Osteoblast (primary cell): ENCODE measurements at places on chromosomes 4 and X.

DNA sequence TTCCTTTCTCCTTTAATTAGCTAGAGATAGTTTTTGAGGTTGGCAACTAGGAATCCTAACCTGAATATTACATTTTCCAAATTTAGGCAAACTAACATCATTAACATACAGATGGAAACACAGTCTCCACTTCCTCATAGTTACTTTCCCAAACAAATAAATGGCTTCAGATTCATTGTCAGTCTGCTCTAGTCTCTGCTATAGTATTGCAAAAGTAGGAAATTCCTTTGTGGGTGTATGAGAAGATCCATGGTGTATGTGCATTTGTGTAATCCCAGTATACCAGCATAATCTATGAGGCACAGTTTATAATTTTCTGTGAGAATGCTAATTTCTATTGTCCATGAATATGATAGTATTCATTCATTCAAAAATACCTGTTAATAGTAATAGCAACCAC, 3.0 kb upstream of the NDP start:
- no peak for DNase-seq

GRCh38 chr4:145481164-145481941, at the start of gene SMAD1:
Gene SMAD1, plus strand, starts transcription at chr4:145481853. Its CDS starts 32,761 bp downstream, at chr4:145514614.
- DNase-seq = peak; percentile 96

- no peak for DNase-seq
Measured at GRCh38 chr4:123283371-123283895, 113.2 kb upstream of the SPRY1 start.

- no peak for DNase-seq
Measured at GRCh38 chrX:41095908-41096307, 10.7 kb downstream of the USP9X start.

- peak; percentile 90 for DNase-seq
Measured at GRCh38 chrX:53287493-53288138, 6.2 kb upstream of the IQSEC2 start.

GRCh38 chr4:40995850-40996249, 218.5 kb downstream of the APBB2 start:
- no peak for DNase-seq

- no peak for DNase-seq
Measured at GRCh38 chr4:150094676-150095075, 16.4 kb downstream of the DCLK2 start.

DNA sequence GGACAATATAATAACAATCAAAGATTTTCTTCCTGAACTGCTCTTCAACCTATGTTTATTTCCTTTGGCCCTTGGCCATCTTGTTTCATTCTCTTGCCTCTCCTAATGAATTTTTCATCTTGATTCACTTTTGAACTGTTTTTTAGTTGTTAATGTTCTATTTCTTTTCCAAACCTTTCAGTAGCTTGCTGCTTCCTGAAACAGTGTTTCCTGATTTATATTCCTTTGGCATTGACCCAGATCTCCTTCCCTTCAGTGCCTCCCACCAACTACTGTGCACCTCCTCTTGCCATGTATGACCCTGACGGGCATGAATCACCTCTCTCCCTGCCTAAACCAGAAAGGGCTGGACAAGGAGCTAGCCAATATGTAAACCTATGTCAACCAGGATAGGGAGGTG, 25.6 kb upstream of the SPP1 start:
- DNase-seq = no peak

DNA sequence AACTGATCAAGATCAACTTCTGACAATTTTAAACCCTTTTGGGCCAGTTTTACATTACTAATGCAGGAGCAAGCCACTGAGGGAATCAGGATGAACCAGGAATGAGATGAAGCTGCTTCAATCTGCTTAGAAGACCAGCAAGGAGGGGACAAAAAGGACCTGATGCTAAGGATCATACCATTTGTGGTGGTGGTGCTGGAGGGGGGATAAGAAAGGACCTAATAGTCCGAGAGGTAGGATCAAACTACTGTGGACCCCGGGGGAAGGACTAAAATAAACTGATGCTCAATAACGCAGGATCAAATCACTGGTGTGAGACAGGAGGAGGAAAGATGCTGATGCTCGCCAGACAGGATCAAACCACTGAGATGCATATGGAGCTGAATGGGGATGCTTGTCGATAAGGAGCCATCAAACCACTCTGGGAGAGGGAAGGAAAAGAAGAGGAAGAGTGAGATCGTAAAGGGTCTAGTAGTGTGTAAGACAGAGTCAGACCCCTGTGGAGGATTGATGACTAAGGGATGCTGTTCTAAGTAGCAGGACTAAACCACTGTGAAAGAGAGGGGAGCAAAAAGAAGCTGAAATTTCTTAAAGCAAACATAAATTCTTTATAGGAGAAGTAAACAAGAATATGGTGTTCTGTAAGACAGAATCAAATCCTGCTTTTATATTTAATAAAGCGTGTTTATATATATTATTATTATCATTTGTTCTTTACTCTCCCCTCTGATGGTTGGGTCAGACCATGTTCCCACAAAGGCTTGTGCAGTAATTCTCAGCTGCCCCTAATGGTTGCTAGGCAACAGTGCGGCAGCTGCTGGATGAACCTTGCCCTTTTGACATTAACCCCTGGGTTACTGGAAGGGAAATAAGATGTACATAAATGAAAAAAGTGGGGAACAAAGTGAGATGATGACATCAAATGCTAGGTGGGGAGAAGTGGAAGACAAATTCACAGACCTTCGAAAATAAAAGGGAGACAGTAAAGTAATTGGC, 432.5 kb upstream of the FGF16 start:
- DNase-seq = no peak

DNA sequence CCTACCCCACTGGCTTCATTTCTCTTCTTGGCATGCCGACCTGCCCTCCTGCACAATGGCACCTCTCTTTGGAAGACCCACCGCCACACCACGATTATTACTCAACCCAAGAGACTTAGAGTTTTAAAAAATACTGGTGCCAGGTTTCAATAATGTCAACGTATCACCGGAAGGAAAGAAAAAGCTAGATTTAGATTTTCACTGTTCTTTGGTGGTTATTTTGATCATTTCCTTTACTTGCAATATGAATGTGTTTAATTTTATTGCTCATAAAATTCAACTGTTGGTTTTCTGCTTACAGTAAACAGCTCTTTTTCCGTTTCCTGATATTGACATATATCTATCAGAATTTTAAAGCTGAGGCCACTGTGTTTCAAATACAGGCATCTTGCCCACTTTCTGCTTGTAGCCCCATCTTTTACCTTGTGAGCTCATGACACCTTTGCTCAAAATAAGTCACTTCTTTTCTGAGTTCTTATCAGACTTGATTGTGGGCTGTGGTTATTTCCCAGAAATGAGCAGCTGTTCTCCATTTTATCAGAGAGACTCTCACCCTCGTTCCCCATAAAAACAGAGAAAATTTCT, 439.1 kb downstream of the INPP4B start:
- no peak for DNase-seq

DNA sequence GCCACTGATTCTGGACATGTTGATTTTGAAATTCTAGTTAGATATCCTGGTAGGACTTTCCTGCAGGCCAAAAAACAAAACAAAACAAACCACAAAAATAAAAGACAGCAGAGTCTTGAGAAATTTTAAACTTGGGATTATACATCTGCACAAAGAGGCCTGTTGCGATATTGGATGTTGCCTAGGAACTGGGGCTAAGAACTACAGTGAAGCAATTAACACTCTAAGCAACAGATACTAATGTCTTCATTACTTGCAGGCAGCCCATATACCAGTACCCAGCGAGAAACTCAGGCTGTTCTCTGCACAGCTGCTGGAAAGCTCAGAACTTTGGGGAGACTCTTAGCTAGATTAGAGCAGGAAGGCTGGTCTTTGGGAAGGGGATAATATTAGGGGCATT, 69.1 kb upstream of the SCOC start:
- no peak for DNase-seq

- peak; percentile 94 for DNase-seq
Measured at GRCh38 chr4:150224896-150225591, 146.8 kb downstream of the DCLK2 start.

DNA sequence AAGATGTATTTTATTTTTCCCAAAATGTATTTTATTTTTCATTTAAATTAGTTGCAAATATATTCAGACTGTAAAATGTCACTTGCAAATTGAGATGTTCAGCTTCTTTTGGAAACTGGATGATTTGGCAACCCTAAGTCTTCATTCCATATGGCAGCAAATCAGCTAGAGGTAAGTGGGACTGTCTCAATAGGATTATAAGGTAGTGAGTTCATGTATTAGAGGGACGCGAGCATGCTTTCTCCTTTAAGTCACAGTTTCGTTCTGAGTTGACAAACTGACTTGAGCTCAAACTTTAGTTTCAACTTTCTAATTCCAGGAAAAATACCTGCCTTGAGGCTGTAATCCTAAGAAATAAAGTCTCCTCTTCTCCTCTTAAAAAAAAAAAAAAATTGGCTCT, 44.2 kb upstream of the TMEM131L start:
- DNase-seq = no peak

- DNase-seq = peak; percentile 95
Measured at GRCh38 chr4:8537041-8537461, 43.1 kb upstream of the GPR78 start.

GRCh38 chr4:7388627-7389026, 46.1 kb downstream of the PSAPL1 start:
- no peak for DNase-seq

GRCh38 chr4:163679189-163679588, 184.7 kb downstream of the TMA16 start:
- DNase-seq = no peak

GRCh38 chrX:19555683-19556082, 40.4 kb upstream of the MAP3K15 start:
- no peak for DNase-seq

- no peak for DNase-seq
Measured at GRCh38 chrX:73765776-73766430, 202.9 kb downstream of the CHIC1 start.
